ENCODE measurements at places on chromosomes 7 and 10.

DNA sequence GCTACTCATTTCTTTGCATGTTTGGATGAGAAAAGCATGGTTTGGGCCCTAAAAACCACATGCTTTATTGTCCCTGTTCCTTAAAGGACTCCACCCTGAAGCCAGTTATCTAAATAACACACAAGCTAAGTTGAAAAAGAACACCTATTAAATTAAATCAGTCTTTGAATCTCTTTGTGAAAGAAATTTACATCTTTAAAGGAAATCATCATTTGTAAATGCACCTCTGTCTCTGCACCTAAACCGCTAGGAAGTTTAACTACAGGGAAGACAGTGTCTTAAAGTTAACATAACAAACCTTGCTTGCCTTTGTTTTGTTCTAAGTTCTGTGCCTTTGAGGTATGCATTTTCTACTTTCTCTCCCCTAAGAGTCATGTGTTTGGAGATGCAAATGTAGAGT, 52.6 kb downstream of the HTR7 start:
- no peak for DNase-seq

GRCh38 chr7:121301446-121302213, 27.2 kb upstream of the WNT16 start:
- DNase-seq = no peak

- DNase-seq = no peak
Measured at GRCh38 chr10:11435581-11435981, 175.9 kb downstream of the USP6NL start.

GRCh38 chr10:49083261-49083660, 32.1 kb downstream of the VSTM4 start:
- DNase-seq = no peak

DNA sequence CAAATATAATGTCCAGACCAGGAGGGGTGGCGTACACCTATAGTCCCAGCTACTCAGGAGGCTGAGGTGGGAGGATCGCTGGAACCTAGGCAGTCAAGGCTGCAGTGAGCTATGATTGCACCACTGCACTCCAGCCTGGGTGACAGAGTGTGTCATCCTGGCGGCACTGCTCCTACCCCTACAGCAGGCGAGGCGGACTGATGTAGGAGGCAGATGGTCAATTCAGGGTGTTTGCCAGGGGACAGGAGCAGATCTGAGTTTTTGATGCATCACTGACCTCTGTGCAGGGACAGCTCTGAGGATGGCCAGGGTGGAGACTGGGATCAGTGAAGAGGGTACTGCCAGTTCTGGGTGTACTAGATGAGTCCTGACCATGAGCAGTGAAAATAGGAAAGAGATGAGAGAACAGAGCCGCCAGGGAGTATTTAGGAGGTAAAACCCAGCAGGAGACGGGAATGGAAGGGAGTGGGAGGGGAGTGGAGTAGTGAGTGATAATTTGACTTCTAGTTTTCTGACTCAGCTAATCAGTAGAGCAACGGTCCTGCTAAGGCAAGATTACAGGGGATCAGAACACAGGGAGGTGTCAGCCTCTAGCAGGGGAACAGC, 75.3 kb downstream of the HIP1 start:
- DNase-seq = no peak

DNA sequence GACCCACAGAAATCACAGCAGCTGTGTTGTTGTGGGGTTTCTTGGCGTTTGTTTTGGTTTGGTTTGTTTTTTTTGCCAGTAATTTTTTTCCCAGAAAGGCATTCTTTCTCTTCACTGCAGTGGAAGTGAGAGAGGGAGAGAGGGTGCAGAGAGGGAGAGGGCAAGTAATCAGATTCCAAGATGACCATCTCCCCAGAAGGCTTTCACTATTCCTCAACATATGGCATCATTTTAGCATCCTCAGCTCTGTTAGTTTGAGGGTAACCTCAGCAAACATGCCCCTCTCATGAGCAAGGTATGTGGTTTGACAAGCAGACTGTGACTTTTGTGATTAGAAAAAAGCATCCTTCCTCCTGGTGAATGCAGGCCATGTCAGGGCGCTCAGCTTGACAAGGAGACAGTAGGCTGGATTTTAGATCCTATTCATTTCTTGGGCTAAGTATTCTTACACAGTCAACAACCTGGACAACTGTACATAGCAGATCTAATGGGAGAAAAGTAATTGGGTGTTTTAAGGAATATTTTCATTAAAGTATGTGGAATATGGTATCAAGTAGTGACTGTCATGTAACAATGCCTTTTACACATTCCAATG, 86.3 kb upstream of the PIK3CG start:
- DNase-seq = no peak
